ENCODE measurements at places on chromosomes 5 and 9.

- peaks cover 4% of the 10 kb centered on the region for H3K4me1 ChIP-seq
- DNase-seq: peak; percentile 38
- peak overlapping the region; percentile 26 for H3K4me3 ChIP-seq
- H3K36me3 ChIP-seq: no peaks in the 10 kb centered on the region
These were observed 496 bp downstream of the TLX3 start for GRCh38 chr5:171309276-171310211.

- H3K27ac ChIP-seq: no peak overlapping the region
- H3K4me3 ChIP-seq: no peak overlapping the region
- no peak for DNase-seq
- H3K27me3 ChIP-seq: no peaks in the 10 kb centered on the region
These were observed 66.5 kb upstream of the STC2 start for GRCh38 chr5:173394701-173395100.

DNA sequence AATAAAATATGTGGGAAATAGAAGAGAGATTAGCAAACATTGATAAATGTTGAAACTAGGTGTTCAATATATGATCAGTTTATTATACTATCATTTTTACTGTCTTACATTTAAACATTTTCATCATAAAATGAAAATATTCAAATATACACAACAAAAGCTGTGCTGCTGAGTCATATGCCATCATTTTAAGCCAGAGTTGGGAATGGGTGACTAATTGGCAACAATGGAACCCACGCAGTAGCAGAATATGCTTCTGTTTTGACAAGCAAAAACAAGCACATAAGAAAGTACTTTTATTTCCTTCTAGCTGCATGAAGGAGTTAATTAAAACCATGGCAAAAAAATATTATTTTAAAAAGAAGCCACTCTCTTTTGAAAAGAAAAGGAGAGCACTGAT is 340.0 kb upstream of the EDIL3 start:
- DNase-seq: no peak
- H3K4me1 ChIP-seq: no peaks in the 10 kb centered on the region
- H3K27me3 ChIP-seq: no peaks in the 10 kb centered on the region
- H3K36me3 ChIP-seq: no peaks in the 10 kb centered on the region
- H3K4me3 ChIP-seq: no peak overlapping the region

DNA sequence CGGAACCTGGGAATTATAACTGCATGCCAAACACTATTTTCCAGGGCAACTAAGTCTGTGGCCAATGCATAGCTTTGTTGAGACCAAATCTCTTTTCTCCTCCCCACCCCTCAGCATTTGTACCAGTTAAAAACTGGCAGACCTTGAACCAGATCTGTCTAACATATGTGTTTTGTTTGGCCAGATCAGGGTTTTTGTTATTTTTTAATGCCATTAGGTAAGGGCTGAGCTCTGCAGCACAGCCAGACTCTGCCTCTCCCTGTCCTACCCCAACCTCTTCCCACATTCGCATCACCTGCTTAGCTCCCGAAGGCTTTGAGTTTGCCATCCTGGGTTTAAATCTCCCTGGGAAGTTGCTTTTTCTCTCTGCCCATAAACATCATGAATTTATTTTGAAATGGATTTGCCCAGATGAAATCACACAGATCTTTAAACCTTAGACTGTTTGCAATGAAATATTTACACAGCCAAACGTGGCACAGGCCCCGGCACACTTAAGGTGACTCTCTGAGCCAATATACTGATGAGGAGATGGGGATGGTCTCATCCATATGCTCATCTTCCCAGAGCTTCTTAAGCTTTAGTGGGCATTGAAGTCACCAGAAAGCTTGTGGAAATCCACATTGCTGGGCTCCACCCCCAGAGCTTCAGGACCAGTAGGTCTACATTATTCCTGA is 54.0 kb upstream of the ALDH1B1 start:
- DNase-seq: no peak
- peaks cover 3% of the 10 kb centered on the region for H3K27me3 ChIP-seq
- no peaks in the 10 kb centered on the region for H3K4me1 ChIP-seq

DNA sequence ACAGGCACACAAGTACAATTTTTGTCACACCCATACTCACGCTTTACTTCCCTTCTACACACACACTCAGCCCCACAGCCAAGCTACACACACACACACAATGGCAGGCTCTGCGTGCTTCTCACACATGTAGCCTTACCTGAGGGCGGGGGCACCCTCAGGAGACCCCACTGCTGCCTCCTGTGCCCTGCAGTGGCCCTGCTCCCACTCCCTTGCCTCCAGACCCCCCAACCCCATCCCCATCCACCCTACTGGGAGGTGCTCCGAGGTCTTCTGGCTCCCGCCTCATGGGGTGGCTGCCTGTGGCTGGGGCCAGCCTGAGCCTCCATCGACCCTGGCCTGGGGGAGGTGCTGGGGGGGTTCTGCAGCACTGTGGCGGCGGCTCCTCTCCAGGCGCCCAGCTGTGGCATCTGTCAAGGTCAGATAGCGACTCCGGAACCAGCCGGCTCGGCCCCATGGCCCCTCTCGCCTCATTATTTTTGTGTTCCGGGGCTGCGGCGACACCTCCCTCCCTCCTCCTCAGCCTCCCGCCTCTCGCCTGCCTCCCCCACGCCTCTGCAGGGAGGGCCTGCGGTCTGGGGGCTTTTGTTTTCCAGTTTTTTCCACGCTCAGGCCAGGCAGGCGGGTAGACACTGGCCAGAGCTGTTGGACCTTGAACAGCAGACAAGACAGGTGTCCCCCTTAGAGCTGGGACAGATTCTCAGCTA is 21.7 kb downstream of the CXXC5 start:
- peak overlapping the region; percentile 92 for H3K27ac ChIP-seq
- H3K4me3 ChIP-seq: no peak overlapping the region
- H3K27me3 ChIP-seq: no peaks in the 10 kb centered on the region
- H3K36me3 ChIP-seq: peaks cover 87% of the 10 kb centered on the region
- peaks cover 5% of the 10 kb centered on the region for H3K4me1 ChIP-seq

- no peaks in the 10 kb centered on the region for H3K27me3 ChIP-seq
- H3K36me3 ChIP-seq: no peaks in the 10 kb centered on the region
- no peaks in the 10 kb centered on the region for H3K4me1 ChIP-seq
- no peak for DNase-seq
- H3K4me3 ChIP-seq: no peak overlapping the region
These were observed 29.9 kb downstream of the SUB1 start for GRCh38 chr5:32615236-32615635.

- H3K4me3 ChIP-seq: no peak overlapping the region
- H3K27ac ChIP-seq: no peak overlapping the region
- DNase-seq: no peak
- H3K4me1 ChIP-seq: no peaks in the 10 kb centered on the region
- H3K27me3 ChIP-seq: no peaks in the 10 kb centered on the region
- no peaks in the 10 kb centered on the region for H3K36me3 ChIP-seq
These were observed 472.1 kb downstream of the DMRT2 start for GRCh38 chr9:1522219-1522767.

GRCh38 chr5:15598294-15598902 is 98.4 kb downstream of the FBXL7 start:
- H3K36me3 ChIP-seq: no peaks in the 10 kb centered on the region
- H3K27me3 ChIP-seq: no peaks in the 10 kb centered on the region
- H3K4me1 ChIP-seq: no peaks in the 10 kb centered on the region
- peak; percentile 10 for DNase-seq
- H3K27ac ChIP-seq: no peak overlapping the region

GRCh38 chr5:154197801-154198491 is 7.4 kb downstream of the GALNT10 start:
- peaks cover 15% of the 10 kb centered on the region for H3K4me1 ChIP-seq
- no peaks in the 10 kb centered on the region for H3K27me3 ChIP-seq
- no peak for DNase-seq
- H3K36me3 ChIP-seq: no peaks in the 10 kb centered on the region

DNA sequence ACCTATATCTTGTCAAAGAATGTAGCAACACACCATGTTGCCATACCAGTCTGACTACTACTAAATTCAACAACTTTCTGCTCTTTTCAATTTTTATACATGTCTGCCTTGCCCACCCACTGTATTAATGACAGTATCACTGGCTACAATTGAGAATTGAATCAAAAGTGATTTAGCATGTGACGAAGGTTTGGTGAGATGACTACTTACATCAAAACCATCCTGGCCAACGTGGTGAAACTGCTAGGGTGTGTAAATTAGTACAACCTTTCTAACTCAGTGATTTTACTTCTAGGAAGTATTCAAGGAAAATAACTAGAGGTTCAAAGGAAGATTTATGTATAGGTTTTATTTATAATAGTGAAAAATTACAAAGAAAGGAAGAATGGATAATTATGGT is 109.8 kb downstream of the UNC13B start:
- H3K4me1 ChIP-seq: no peaks in the 10 kb centered on the region
- H3K36me3 ChIP-seq: no peaks in the 10 kb centered on the region
- H3K27me3 ChIP-seq: no peaks in the 10 kb centered on the region

DNA sequence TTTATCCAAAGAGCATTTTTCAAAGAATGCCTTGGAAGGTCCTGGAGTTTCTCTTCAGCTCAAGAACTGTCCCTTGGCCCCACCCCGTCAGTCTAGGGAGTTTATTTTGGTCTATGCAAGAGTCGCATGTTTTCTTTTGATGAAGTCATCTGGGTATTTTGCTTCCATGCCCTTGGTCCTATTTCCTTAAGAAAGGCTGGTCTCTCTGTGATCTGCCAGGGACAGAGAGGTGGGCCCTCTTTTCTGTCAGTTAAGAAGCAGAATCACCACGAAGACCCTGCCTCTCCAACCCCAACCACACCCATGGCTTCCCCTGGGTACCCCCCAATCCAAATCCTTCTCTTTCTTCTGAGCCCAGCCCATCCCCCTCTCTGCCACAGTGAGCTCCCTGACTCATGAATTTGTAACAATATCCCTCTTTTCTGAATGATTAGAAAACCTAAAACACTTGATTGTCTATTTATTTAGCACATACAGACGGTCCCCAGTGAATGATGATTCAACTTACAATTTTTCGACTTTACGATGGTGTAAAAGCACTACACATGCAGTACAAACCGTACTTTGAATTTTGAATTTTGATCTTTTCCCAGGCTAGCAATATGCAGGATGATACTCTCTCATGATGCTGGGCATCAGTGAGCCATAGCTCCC is 163.5 kb upstream of the ADRA1B start:
- H3K4me1 ChIP-seq: no peaks in the 10 kb centered on the region
- no peak overlapping the region for H3K27ac ChIP-seq
- H3K4me3 ChIP-seq: no peak overlapping the region
- H3K27me3 ChIP-seq: no peaks in the 10 kb centered on the region
- no peak for DNase-seq
- no peaks in the 10 kb centered on the region for H3K36me3 ChIP-seq

DNA sequence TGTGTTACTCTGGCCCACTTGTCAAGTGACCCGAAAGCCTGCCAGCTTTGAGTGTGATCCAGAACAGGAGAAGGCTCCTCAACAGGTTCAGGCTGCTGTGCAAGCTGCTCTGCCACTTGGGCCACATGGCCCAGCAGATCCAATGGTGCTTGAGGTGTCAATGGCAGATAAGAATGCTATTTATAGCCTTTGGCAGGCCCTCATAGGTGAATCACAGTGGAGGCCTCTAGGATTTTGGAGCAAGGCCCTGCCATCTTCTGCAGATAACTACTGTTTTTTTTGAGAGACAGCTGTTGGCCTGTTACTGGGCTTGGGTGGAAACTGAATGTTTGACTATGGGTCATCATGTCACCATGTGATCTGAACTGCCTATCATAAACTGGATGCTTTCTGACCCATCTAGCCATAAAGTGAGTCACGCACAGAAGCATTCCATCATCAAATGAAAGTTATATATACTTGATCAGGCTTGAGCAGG is 180.8 kb downstream of the CARTPT start:
- no peaks in the 10 kb centered on the region for H3K27me3 ChIP-seq
- H3K27ac ChIP-seq: no peak overlapping the region
- no peaks in the 10 kb centered on the region for H3K36me3 ChIP-seq
- peak; percentile 49 for DNase-seq
- no peak overlapping the region for H3K4me3 ChIP-seq

DNA sequence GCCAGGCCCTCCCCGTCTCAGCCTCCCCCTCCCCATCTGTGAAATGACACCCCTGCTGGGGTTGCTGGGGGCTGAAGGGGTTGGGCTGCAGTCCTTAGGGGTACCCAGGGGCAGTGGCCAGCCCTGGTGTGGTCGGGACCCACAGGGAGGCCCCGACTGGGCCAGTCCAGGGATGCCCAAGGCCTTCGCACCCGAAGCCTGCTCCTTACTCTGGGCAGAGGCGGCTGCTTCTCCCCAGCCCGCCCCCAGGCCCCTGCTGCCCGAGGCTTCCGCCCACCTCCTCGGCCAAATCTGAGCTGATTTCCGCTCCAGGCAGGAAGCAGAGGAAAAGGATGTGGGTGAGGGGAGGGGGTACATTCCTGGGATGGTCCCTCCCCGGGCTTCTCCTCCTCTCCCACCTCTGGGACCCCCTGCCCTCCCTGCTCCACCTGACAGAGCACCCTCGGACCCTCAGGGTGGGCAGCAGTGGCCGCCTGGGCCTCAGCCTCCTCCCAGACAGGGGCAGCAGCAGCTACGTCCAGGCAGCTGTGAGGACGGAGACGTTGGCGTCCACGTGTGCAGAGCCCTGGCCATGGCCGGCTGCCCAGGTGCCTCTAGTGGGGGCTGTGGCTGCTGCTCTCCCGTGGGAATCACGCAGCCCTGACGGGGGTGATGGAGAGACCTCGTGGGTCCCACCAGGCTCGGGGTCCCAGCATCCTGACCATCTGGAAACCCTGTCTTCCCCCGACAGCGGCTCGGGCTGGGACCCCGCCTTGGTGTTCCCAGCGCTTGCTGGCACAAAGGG is 4.2 kb upstream of the NRARP start:
- no peaks in the 10 kb centered on the region for H3K36me3 ChIP-seq
- peaks cover 5% of the 10 kb centered on the region for H3K4me1 ChIP-seq
- peak overlapping the region; percentile 65 for H3K27ac ChIP-seq
- H3K27me3 ChIP-seq: no peaks in the 10 kb centered on the region
- DNase-seq: no peak

- no peaks in the 10 kb centered on the region for H3K36me3 ChIP-seq
- peak overlapping the region; percentile 56 for H3K27ac ChIP-seq
- no peaks in the 10 kb centered on the region for H3K4me1 ChIP-seq
- peaks cover 27% of the 10 kb centered on the region for H3K27me3 ChIP-seq
- H3K4me3 ChIP-seq: peak overlapping the region; percentile 52
- DNase-seq: peak; percentile 10
These were observed 1.6 kb downstream of the NPR3 start for GRCh38 chr5:32712481-32713360.

- H3K27ac ChIP-seq: peak overlapping the region; percentile 6
- no peak overlapping the region for H3K4me3 ChIP-seq
These were observed 14.0 kb downstream of the SNX18 start for GRCh38 chr5:54531546-54531945.

DNA sequence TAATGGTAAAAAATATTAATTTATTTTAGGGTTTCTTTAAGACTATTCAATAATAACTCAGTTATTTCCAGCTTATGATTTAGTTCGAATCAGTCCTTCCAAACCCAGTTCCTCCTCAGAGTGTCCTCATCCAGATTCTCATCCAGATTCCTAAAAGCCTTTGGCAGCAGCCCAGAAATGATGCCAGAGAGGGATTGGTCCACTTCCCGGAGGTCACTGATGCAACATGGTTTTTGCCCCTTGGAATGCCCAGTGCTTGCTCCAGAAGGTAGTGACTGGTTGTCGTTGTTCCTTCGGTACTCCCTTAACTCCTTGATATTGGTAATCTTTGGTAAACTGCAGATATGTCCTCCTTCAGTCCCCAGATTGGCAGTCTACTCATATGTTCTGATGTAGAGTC is 493.1 kb upstream of the DMAC1 start:
- H3K27me3 ChIP-seq: no peaks in the 10 kb centered on the region
- H3K4me3 ChIP-seq: no peak overlapping the region
- H3K27ac ChIP-seq: no peak overlapping the region
- no peaks in the 10 kb centered on the region for H3K36me3 ChIP-seq
- H3K4me1 ChIP-seq: peaks cover 3% of the 10 kb centered on the region

- H3K36me3 ChIP-seq: no peaks in the 10 kb centered on the region
- no peaks in the 10 kb centered on the region for H3K27me3 ChIP-seq
- H3K4me3 ChIP-seq: no peak overlapping the region
These were observed 480.3 kb downstream of the RAB3C start for GRCh38 chr5:59062986-59063683.

Measured in small intestine (tissue), 16 donors.